ENCODE measurements at places on chromosomes 7 and 10.

GRCh38 chr10:125006921-125007426 is 65.1 kb downstream of the ZRANB1 start:
- no peak for DNase-seq

DNA sequence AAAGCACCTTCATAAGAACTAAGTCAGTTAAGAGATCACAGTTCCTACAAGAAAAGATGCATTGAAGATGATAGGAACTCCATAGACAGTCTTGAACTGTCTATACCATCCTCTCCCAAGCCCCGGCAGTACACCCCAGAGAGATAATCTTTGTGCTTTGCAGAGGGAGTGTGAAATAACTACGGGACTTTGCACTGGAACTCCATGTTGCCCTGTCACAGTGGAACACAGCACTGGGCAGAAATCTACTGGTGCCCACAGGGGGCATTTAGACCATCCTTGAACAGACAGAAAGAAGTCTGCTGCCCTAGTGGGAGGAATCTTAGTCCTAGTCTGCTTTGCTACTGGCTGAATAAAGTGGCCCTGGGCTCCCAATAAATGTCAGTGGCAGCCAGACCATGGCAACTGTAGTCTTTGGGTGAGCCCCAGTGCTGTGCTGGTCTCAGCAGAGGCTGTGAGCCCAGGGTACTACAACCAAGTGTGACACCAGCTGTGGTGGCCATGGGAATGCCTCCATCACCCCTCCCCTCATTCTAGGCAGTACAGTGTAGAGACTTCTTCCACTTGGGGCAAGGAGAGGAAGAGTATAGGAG is 107.7 kb upstream of the TMEM168 start:
- no peak for DNase-seq

- DNase-seq: no peak
These were observed 38.9 kb downstream of the NKX6-2 start for GRCh38 chr10:132746801-132747625.

GRCh38 chr7:73482746-73483145 is 39.3 kb downstream of the BAZ1B start:
- no peak for DNase-seq

DNA sequence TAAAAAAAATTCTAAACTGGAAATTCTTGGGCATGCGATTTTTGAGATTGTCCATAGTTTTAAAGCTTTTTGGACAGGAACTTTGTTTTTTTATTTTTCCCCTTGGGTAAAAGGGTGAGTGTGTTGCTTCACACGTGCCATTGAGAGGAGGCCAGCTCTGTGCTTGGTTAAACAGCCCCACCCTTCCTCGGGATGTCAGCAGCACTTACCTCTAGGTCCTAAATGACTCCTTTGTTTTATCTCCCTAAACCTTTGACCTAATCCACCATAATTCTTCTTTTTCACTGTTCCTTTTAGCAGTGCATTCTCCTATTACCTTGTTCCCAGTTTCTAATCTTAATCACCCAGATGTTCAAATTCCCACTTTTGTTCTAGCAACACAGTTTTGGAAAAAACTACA is 83.5 kb downstream of the SEMA3D start:
- no peak for DNase-seq

- DNase-seq: no peak
These were observed 10.9 kb downstream of the LIMK1 start for GRCh38 chr7:74094224-74095101.

DNA sequence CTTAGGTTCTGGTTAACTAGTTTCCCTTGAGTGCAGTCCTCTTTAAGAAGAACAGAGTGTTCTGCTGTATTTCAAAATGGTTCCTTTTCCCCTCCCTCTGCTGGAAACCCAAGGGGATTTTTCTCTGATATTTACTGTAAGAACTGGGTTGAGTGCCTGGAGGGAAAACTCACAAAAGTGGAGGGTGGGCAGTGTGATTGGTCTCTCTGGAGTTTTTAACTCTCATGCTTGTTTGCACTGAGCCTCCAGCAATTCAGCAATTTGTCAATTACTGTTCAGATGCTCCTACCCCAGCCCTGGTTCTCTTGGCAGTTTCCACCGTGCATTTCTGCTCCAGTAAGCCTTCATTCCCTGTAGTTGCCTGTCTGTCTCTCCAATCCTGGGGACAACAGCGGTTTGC is 273.4 kb upstream of the SORCS1 start:
- no peak for DNase-seq

GRCh38 chr7:139355320-139355719 is 4.4 kb upstream of the LUC7L2 start:
- no peak for DNase-seq

DNA sequence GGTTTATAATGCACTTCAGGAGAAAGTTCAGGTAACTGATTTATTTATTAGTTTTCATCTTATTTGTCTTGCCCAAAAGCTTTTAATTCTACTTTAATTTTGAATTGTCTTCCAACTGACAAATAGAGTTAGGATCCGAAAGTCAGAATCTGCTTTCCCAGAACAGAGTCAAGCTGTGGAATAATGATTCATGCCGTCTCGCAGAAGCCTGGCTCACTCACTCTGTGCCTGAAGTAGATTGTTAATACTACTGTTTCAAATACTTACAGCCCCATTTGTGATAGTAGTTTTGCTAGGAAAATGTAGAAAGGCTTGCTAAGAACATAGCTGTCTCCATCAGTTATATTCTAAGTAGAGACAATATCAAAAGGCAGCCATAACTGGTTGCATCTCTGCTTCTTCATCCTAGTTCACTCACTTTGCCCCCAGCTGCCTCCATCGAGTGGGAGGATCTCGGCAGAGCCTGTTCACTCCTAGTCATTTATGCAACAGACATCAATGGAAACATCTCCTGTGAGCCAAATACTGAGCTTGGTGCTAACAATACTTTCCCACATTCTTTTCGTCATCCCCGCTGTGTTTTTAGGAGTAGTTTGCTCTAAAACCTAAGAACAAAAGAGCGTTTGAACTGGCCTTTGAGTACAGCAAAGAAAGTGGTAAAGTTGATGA is 28.0 kb downstream of the ABRAXAS2 start:
- no peak for DNase-seq

DNA sequence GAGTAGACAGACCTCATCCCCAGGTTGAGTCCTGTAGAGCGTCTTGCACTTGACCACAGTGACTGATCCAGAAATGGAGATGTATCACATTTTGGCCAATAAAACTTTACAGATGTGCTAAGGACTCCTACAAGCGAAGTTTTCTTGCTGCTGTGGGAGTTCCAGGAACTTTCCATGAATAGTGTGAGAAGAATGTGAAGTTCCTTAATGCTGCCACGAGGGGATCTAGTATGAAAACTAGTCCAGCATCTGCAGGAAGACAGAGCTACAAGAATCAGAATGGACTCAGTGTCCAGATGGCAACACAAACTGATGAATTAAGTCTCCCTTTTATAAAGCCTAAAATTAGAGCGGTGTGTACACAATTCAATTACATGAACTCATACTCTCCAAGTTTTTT is 14.8 kb upstream of the LSM8 start:
- no peak for DNase-seq

DNA sequence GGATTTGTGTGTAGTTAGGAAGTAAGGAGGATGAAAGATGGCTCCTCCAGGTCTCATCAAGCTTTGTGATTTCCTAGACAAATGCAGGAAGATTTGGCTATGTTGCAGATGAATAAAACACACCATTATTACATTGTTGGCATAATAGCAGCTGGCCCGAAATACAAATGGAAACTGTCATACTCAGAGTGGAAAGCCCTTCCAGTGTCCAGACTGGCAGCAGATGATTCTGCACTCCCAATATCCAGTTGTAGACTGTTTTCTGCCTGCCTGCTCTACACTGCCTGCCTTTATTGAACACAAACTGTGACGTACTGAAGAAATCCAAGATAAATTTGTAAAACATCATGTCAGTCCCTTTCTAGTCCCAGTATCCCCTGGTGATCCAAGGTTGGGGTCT is 99.7 kb upstream of the FZD1 start:
- DNase-seq: no peak

GRCh38 chr7:150869467-150869866 is 17.1 kb downstream of the AOC1 start:
- DNase-seq: no peak
